ENCODE measurements at places on chromosomes 1 and 21. TPM values are rescaled to one million over a fixed set of nuclear protein-coding genes. Genes with fewer than 3 reads are reported as not detected.
A peak's percentile ranks its signal among the peaks of the same experiment; 100 is the strongest.

Gene KDF1
- polyA plus RNA-seq = 17.2 TPM

GRCh38 chr1:36253161-36253862 lies 29.1 kb downstream of the THRAP3 start:
- H3K4me1 ChIP-seq = peaks cover 20% of the 10 kb centered on the region
- peak overlapping the region; percentile 11 for H3K27ac ChIP-seq
- H3K4me3 ChIP-seq = no peak overlapping the region
- no peaks in the 10 kb centered on the region for H3K36me3 ChIP-seq

GRCh38 chr21:35732788-35733187 lies 327.5 kb downstream of the SETD4 start:
- no peak overlapping the region for H3K27ac ChIP-seq
- H3K4me1 ChIP-seq = no peaks in the 10 kb centered on the region
- H3K27me3 ChIP-seq = no peaks in the 10 kb centered on the region
- no peaks in the 10 kb centered on the region for H3K36me3 ChIP-seq

- peak; percentile 92 for DNase-seq
- H3K27ac ChIP-seq = no peak overlapping the region
- H3K4me3 ChIP-seq = no peak overlapping the region
Observed at GRCh38 chr1:115807723-115808122, 33.2 kb downstream of the NHLH2 start.

DNA sequence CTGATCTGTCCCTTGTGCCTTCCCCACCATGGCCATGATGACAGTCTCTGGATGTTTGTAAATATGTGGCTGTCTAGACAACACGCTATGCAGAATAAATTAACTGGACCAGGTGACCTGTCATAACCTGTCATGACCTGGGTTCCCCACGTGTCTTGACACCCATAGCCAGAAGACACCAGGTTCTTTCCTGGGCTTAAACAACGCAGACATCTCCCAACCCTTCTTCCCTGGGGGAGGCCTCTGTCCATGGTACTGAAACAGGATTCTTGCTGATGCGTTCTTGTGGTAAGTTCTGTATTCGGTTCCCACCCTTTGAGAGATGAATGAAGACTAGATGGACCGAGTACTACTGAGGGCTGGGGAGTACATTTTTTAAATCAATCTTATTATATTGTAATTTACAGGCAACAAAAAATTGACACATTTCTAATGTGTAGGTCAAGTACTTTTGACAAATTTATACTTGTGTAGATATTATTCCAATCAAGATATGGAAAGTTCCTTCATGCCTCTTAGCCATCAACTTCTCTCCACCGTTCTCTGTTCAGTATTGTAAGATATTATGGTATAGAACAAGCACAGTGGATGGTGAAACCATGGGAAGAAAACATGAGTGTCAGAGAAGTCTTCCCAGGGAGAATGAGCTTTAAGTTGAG lies 738.8 kb downstream of the PTPRU start:
- DNase-seq = peak; percentile 59
- no peak overlapping the region for H3K4me3 ChIP-seq
- no peak overlapping the region for H3K27ac ChIP-seq
- H3K27me3 ChIP-seq = no peaks in the 10 kb centered on the region

DNA sequence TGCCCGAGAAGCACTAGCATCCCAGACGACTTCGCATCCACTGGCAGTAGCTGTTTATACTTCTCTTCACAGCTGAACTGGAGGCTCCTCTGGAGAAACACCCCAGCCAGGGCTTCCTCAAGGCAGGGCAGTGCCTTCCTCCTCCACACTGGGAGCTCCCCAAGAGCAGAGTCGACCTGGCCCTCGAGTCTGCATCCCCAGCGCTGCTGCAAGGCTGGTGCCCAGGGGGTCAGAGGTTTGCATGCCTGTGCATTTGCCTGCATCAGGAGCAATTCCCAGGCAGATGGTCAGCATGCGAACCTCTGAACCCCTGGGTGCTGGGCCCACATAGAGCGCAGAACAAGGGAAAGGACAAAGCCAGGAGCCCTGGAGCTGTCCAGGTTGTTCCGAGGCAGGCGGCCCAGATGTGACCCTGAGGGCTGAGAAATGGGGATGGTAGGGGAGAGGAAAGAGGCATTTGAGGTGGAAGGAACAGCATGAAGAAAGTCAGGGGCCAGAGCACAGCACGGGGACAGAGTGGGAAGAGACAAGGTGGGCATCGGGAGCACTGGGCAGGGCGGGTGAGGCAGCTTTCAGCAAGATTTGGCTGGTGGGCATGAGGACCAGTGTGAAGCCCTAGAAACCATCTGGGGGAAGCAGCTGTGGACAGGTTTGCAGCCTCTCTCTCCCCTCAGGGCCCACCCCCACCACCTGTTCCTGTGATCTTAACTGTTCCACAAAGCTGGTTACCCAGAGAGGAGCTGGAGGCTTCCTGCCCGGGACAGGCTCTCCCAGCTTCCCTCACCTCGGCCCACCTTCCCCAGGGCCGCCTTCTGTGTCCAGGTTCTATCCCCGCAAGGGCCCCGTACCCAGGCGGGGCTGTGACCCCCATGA lies 6.4 kb upstream of the S100A8 start:
- no peaks in the 10 kb centered on the region for H3K4me1 ChIP-seq
- H3K36me3 ChIP-seq = no peaks in the 10 kb centered on the region
- H3K27ac ChIP-seq = no peak overlapping the region
- no peaks in the 10 kb centered on the region for H3K27me3 ChIP-seq
- H3K4me3 ChIP-seq = no peak overlapping the region

DNA sequence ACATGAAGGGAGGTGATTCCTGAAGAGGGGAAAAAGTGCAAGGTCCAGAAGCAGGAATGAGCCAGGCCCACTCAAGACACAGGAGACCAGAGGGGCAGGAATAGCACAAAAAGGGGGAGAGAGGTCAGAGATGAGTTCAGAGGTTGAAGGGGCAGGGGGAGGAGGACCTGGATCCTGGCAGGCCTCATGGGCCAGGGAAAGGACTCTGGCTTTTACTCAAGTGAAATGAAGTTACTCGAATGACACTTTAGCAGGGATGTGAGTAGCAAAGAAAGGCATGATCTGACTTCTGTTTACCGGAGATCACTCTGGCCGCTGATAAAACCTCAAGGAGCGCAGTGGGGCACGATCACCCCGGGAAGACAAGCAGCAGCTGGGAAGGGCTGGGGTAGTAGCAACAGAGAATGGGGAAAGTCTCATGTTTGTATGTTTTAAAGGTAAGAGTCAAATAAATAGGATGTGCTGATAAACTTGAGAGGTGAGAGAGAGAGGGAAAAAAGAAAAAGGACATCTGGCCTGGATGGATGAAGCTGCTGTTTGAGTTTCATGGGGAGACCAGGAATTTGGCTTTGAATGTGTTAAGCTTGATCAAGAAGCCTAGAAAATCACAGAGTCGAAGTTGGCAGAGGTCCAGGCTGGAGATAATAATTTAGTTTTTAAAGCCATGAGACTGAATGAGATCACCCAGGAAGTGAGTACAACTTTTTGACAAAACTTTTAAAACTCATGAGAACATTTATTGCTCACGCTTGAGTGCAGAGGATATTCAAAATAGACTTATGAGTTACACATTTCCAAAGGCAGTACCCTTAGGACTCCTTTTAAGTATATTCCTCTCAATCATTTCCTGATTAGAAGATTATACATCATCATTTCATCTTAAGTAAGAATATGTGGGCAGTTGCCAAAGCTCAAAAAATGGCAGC lies 156.0 kb downstream of the RERE start:
- H3K4me3 ChIP-seq = no peak overlapping the region
- H3K4me1 ChIP-seq = peaks cover 43% of the 10 kb centered on the region
- DNase-seq = peak; percentile 56
- no peaks in the 10 kb centered on the region for H3K36me3 ChIP-seq
- H3K27ac ChIP-seq = peak overlapping the region; percentile 83

- H3K27ac ChIP-seq = no peak overlapping the region
- no peaks in the 10 kb centered on the region for H3K27me3 ChIP-seq
- no peaks in the 10 kb centered on the region for H3K36me3 ChIP-seq
- H3K4me1 ChIP-seq = peaks cover 5% of the 10 kb centered on the region
- DNase-seq = no peak
- H3K4me3 ChIP-seq = no peak overlapping the region
Observed at GRCh38 chr1:234489007-234489697, 10.2 kb upstream of the TARBP1 start.

- H3K4me1 ChIP-seq = no peaks in the 10 kb centered on the region
- H3K27me3 ChIP-seq = no peaks in the 10 kb centered on the region
- no peak overlapping the region for H3K27ac ChIP-seq
- no peaks in the 10 kb centered on the region for H3K36me3 ChIP-seq
Observed at GRCh38 chr1:86541859-86542258, 5.0 kb upstream of the CLCA4 start.

GRCh38 chr1:167136191-167136614 lies 42.3 kb downstream of the STYXL2 start:
- H3K36me3 ChIP-seq = no peaks in the 10 kb centered on the region
- H3K27ac ChIP-seq = peak overlapping the region; percentile 44
- peak; percentile 36 for DNase-seq
- no peaks in the 10 kb centered on the region for H3K27me3 ChIP-seq
- H3K4me3 ChIP-seq = no peak overlapping the region
